ENCODE measurements at places on chromosomes 4 and X. TPM values are rescaled to one million over a fixed set of nuclear protein-coding genes. Genes with fewer than 3 reads are reported as not detected.

ANK2 gene
- 64.4 TPM for total RNA-seq

LRIT3 gene
- total RNA-seq = 0.36 TPM

SMIM31 gene
- not detected for total RNA-seq

HSD17B13 gene
- 1.1 TPM for total RNA-seq

ADH6 gene
- 0.26 TPM for total RNA-seq

GRCh38 chr4:8192748-8193738, 6.0 kb upstream of the SH3TC1 start:
- no peak for DNase-seq

GRCh38 chr4:34039766-34040165, 2204.5 kb downstream of the ARAP2 start:
- no peak for DNase-seq

GRCh38 chrX:650811-651210, 20.2 kb downstream of the SHOX start:
- DNase-seq = no peak

- no peak for DNase-seq
These were observed 1103.1 kb upstream of the TENM3 start for GRCh38 chr4:181140037-181140603.

DNA sequence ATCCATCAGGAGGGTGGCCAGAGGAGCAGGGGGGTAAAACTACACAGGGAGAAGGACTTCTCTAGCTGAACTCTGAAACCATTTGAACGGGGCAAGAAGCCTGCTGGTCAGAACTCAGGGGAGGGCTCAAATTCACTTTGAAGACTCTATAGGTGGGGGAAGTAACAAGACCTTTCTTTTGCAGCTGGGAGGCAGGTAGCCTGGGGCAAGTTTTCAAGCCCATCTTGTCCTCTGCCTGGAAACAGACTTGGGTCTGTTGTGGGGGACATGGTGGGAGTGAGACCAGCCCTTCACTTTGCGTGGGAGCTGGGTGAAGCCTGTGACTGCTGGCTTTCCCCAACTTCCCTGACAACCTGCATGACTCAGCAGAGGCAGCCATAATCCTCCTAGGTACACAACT, 312.3 kb downstream of the SPRY1 start:
- DNase-seq = no peak

GRCh38 chr4:8722556-8722955, 130.0 kb downstream of the CPZ start:
- DNase-seq = no peak

- no peak for DNase-seq
These were observed 11.0 kb downstream of the PGM2 start for GRCh38 chr4:37837446-37837845.

DNA sequence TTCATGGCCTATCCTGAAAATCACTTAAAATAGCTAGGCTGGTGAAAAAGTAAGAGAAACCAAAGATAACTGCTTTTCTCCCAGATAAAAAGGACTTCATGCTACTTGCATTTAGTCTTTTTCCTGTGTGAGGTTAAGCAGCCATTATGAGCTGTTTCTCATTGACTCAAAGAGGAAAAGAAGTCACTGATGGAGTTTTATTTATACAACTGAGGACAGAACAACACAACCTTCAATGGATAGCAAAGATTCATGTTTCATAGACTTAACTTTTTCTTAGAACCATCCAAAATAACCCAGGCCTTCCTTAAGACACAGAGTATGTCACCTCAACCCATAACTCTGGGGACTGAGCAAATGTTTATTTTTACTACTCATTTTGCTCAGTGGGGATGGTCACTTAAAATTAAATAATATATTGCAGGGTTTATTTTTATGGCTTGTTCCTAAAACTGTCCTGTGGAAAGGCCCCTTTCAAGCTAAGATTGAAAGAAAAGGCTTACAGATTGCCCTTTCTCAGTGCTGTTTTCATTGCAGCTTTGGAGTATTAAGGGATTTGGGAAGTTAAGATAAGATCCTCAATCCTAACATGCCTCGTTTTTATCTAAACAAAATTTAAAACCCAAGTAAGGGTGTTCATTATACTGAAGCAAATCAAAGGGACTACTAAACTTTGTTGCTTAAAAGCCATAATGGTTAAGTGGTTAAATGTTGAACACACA, 252.6 kb upstream of the MAD2L1 start:
- DNase-seq = no peak

DNA sequence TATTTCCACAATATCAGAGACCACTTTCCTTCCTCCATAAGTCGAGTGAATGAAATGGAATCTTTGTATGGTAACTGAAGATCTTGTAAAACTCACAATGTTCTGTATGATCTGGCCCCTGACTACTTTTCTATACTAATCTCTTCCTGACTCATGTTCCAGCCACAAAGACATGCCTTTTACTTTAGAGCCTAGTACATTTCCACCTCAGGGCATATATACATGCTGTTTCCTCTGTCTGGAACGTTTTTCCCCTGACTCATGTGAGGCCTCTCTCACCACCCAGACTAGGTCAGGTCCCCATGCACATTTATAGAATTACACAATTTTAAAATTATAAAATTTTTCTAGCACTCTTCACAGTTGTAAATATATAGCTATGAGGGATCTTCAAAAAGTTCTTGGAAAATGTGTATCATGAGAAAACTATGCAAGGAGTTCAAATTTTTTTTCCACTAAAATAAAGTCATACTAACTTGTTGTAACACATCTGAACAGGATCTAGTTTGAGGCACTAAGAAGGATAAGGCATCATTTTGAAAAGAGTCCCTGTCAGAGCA, 208.8 kb downstream of the SH2D1A start:
- no peak for DNase-seq

DNA sequence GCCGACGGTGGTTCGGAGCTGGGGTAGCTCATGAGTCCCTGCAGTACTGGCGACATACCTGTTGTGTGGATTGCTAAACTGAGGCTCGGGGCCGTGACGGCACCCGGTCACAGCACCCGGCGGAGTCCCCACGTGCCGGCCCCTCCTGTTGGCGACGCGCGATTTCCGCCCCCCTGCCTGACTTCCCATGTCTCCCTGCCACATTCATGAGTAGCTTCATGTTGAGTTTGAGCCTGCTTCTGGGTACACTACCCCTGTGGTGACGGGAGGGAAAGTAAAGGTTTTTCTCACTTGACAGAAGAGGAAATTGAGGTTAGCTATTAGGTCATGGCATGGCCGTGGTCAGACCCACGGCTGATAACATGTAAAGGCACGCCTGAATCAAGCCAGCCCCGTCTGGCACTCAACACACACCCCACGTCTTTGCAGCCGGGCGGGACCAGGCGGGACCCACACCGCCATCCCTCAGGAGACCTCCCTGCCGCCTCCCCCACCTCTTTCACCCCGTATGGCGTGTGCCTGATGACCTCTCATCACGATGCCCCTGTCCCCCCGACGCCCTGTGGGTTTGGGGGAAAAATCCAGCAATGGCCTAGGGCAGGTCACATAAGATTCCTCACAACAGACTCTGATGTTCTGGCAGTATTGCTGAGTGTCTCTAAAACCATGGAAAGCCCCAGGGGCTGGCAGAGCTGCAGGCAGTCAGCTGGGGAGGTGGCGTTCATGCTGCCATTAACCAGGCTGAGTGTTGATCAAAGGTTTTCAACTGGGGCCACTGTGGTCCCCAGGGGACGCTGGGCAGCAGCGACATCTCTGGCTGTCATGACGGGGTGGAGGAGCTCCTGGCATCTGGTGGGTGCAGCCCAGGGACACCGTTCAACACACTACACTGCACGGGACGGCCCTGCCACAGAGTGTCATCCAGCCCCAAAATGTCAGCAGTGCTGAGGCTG, 29.2 kb downstream of the P2RY8 start:
- DNase-seq = no peak

DNA sequence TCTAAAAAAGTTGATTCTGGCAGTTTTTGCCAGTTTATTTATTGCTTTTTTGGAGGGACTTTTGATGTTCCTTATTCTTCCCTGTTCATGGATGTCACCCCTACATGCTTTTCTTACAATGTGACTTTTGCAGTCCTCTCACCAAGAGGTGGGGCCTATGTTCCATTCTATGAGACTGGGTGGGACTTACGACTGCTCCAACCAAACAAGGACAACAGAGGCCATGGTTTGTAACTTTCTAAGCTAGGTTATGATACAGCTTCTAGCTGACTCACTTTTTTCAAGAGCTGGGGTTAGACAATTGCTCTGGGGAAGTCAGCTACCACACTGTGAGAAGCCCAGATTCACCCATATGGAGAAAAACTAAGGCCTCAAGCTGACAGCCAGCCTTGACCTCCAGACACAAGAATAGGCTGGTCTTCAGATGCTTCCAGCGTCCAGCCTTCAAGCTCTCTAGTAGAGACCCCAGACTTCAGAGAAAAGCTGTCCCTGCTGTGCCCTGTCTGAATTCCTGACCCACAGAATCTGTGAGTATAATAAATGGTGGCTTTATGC, 39.5 kb downstream of the ENOPH1 start:
- DNase-seq = no peak

DNA sequence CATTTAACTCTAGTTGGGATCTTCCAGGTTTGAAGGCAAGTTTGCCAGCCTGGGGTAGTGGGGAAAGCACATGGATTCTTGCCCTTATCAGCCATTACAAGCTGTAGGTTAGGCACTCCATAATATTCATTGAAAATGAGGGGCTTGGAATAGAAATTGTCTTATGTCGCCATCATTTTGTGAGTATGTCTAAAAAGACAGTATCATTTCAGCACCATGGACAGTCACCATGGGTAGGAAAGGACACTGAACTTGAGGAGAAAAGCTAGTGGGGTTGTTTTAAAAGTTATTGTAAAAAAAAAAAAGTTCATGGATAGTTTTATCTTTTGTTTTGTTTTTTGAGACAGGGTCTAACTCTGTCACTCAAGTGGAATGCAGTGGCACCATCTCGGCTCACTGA, 356.1 kb downstream of the HNRNPD start:
- DNase-seq = no peak
